Gastrocnemius medialis (tissue), 4 donors: ENCODE measurements at places on chromosomes 12 and 14. TPM values are rescaled to one million over a fixed set of nuclear protein-coding genes. Genes with fewer than 3 reads are reported as not detected.

CCDC88C gene
- 2.7 TPM for total RNA-seq

HOXC12 gene
- not detected for total RNA-seq

NANOG gene
- not detected for total RNA-seq

TMEM229B gene
- total RNA-seq = 0.07 TPM

DNA sequence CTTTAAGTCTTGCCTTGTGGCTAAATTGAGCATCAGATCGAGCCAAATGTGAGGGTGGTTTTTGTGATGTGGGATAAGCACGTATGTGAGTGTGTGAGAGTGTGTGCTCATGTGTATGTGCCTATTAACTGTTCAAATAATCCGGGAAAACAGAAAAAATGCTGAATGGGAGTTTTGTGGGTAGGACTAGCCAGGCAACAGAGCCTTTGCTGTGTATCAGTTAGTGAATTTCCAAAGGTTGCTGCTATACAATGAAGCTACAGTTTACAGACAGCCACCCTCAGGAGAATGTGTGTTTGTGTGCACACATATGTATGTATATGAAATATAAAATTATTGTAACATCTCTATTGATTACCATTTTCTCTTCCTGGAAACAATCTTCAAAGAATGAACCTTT lies 154.0 kb downstream of the SOX5 start:
- no peaks in the 10 kb centered on the region for H3K27me3 ChIP-seq
- no peaks in the 10 kb centered on the region for H3K4me1 ChIP-seq
- DNase-seq = no peak
- no peaks in the 10 kb centered on the region for H3K36me3 ChIP-seq

GRCh38 chr14:66918527-66918926 lies 270.7 kb upstream of the GARIN2 start:
- no peak for DNase-seq
- no peak overlapping the region for H3K4me3 ChIP-seq
- no peaks in the 10 kb centered on the region for H3K27me3 ChIP-seq
- no peaks in the 10 kb centered on the region for H3K36me3 ChIP-seq
- H3K27ac ChIP-seq = no peak overlapping the region

GRCh38 chr14:99562856-99563748 lies 40.9 kb downstream of the CCDC85C start:
- no peaks in the 10 kb centered on the region for H3K36me3 ChIP-seq
- H3K27ac ChIP-seq = no peak overlapping the region
- H3K4me3 ChIP-seq = no peak overlapping the region
- H3K4me1 ChIP-seq = peaks cover 32% of the 10 kb centered on the region
- no peaks in the 10 kb centered on the region for H3K27me3 ChIP-seq

- H3K4me1 ChIP-seq = no peaks in the 10 kb centered on the region
- H3K27ac ChIP-seq = no peak overlapping the region
- no peak overlapping the region for H3K4me3 ChIP-seq
- H3K27me3 ChIP-seq = no peaks in the 10 kb centered on the region
Measured at GRCh38 chr12:66647034-66647691, 31.7 kb downstream of the GRIP1 start.
